Endothelial cell (in vitro differentiated cells): ENCODE measurements at places on chromosomes 13 and 19. TPM values are rescaled to one million over a fixed set of nuclear protein-coding genes. Genes with fewer than 3 reads are reported as not detected.

- no peak for DNase-seq
- H3K27ac ChIP-seq: no peak overlapping the region
- peaks cover 8% of the 10 kb centered on the region for H3K27me3 ChIP-seq
Observed at GRCh38 chr13:28340272-28340793, 154.6 kb downstream of the FLT1 start.

DNA sequence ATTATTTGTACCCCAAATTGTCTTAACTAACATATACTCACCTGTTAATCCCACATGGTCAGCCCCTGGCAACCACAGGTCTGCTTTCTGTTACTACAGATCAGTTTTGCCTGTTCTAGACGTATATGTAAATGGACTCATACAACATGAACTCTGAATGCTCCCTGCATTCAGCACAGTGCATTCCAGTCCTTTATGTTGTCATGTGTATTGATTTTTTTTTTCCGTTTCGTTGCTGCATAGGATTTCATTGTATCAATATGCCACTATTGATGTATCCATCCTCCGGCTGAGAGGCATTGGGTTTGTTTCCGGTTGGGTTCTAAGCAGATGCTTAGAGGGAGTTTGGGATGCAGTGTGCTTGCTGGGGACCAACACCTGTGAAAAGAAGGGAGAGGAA lies 36.1 kb upstream of the TNFRSF19 start:
- DNase-seq: no peak
- H3K27me3 ChIP-seq: no peaks in the 10 kb centered on the region
- H3K4me1 ChIP-seq: no peaks in the 10 kb centered on the region
- H3K4me3 ChIP-seq: no peak overlapping the region
- no peaks in the 10 kb centered on the region for H3K36me3 ChIP-seq

- peaks cover 5% of the 10 kb centered on the region for H3K4me1 ChIP-seq
- no peaks in the 10 kb centered on the region for H3K36me3 ChIP-seq
- peaks cover 3% of the 10 kb centered on the region for H3K27me3 ChIP-seq
- no peak for DNase-seq
- no peak overlapping the region for H3K27ac ChIP-seq
Observed at GRCh38 chr13:95492044-95492801, 60.3 kb upstream of the CLDN10 start.

GPR12 gene
- not detected for total RNA-seq

- no peak overlapping the region for H3K4me3 ChIP-seq
- no peak for DNase-seq
- no peaks in the 10 kb centered on the region for H3K27me3 ChIP-seq
- H3K4me1 ChIP-seq: no peaks in the 10 kb centered on the region
Observed at GRCh38 chr19:31274251-31275067, 74.8 kb downstream of the TSHZ3 start.

- no peak for DNase-seq
- no peaks in the 10 kb centered on the region for H3K4me1 ChIP-seq
- peaks cover 1% of the 10 kb centered on the region for H3K27me3 ChIP-seq
- no peak overlapping the region for H3K27ac ChIP-seq
- no peak overlapping the region for H3K4me3 ChIP-seq
- H3K36me3 ChIP-seq: no peaks in the 10 kb centered on the region
Observed at GRCh38 chr19:30790056-30790680, 418.0 kb downstream of the ZNF536 start.

SCN1B gene
- 0.62 TPM for total RNA-seq

DNA sequence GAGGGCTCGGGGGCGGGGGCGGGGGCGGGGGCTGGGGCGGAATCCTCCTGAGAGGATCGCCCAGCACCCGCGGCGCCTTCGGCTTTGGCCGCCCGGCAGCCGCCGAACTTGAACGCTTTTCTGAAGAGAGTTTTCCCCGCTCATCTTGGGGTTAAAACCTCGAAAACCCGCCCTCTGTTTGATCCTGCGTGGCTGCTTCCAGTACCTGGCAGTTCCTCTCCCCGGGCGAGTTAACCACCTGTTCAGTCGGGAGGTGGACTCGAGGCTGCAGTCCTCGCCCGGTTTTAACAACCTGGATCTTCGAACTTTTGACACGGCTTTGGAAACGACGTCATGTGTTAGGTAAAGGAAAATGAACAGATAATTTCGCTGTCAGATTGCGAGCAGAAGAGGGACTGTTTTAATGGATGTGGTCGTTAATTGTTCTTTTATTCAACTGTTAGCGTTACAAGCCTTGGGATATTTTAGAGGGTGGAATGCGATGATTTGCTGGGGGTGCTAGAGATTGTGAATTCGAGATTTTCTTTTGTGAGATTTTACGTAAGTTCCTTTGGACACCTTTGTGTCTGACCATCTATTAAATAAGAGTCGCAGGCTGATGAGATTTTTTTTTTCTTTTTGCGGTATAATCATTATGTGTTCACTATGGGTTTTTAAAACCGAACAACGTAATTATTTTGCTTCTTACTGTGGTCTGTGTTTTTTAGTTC lies 1.0 kb downstream of the FNDC3A start:
- peak overlapping the region; percentile 96 for H3K27ac ChIP-seq
- H3K4me3 ChIP-seq: peak overlapping the region; percentile 97
- peaks cover 6% of the 10 kb centered on the region for H3K36me3 ChIP-seq
- peaks cover 24% of the 10 kb centered on the region for H3K4me1 ChIP-seq
